Activated CD4-positive, alpha-beta T cell treated with anti-CD3 and anti-CD28 coated beads, Interleukin-2, Interleukin-6, amounts not matched to agents 100 ng/mL and 50 ng/mL, durations not matched to agents 16 hours and 8 hours (primary cell): ENCODE measurements at places on chromosomes 2 and 18.

- DNase-seq, result no peak
These were observed 193.2 kb downstream of the TPGS2 start for GRCh38 chr18:36635414-36636096.

DNA sequence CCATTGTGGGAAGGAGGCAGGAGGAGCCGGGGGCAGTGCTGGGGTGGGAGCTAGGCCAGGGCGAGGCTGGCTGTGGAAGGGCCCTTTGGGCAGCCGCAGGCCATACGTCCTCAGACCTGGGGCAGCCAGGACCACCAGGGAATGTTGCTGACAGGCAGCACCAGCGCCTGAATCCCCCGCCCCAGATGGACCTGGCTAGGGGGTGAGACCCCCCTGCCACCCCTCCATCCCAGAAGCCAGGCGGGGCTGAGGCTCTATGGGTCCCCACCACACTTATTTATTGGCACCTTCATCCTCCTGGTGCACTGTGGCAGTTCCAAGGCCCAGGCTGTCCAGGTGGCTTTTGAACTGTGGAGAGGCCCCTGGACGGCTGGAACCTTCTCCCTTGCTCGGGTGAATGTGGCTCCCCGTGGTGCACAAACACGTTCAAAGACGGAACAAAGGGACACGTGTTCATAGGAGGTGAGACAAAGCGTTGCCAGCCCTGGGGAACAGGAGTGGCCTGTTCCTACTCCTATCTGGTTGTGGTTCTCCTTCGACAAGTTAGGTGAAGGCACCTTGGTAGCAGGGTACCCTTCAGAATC, 35.1 kb downstream of the RAMP1 start:
- DNase-seq, result no peak

DNA sequence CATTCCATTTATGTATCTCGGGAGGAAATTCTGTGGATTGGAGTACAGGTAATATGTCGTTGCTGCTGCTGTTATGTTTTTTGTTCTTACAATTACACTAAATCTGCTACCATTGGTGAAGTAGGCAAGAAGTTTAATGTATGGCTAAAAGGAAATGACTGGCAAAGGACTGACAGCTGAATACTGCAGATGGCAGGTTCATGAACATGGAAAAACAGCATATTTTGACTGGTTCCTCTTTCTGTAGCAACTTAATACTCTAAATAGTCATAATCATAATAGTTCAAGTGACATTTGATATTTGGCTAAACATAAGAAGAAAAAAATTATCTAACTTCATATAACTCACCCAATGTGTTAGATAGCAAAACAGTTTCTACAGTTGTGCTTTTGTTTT, 84.5 kb upstream of the PGAP1 start:
- no peak for DNase-seq

GRCh38 chr18:79521416-79522205, 125.9 kb downstream of the NFATC1 start:
- no peak for DNase-seq

DNA sequence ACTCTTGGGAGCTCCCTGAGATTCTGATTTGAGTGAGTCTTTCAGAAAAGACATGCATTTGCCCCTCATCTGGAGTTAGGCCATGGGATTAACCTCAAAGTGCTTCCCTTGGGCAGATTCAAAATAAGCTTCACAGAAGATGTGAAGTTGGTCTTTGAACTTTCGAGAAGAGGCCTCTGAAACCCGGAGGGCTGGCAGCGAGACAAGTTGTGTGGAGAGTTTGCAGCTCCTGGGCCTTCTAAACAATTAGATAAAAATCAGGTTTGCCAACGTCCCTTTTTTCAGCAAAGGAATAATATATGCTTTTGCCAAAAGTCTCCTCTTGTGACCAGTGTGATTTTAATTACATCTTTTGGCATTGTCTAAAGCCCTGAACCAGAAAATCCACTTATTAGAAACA, 489.7 kb downstream of the SOX11 start:
- DNase-seq, result no peak

DNA sequence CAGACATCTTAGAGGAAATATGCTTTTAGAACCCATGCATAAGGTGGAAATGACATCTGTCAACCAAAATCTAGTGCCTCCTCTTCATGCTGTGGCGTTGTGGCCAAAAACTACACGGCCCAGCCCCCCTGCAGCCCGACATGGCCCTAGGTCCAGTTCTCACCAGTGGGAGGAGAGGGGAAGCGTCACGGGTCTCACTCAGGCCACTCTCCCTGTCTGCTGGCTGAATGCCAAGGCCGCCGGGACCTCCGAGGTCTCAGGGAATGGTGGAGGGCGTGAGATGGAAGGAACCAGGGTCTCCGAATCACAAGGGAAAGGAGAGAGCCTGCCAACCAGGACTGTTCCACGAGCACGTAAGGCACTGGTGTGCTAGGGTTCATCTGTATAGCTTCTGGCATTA, 361.0 kb downstream of the ANAPC1 start:
- DNase-seq, result no peak

DNA sequence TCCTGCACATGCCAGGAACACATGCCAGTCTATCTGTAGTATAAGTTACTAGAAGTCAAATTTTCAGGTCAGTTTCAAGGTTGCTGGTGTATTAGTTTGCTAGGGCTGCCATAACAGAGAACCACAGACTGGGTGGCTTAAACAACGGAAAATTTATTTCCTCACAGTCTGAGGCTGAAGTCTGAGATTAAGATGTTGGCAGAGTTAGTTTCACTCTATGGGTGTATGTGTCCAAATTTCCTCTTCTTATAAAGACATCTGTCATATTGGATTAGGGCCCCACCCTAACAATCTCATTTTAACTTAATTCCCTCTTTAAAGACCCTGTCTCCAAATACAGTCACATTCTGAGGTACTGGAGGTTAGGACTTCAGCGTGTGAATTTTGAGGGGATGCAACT, 26.5 kb downstream of the B3GNT7 start:
- DNase-seq, result no peak
